ENCODE measurements at places on chromosomes 2 and 18. TPM values are rescaled to one million over a fixed set of nuclear protein-coding genes. Genes with fewer than 3 reads are reported as not detected.

The MTA3 gene
- 47.3 TPM for total RNA-seq

The LPIN1 gene
- total RNA-seq = 63.2 TPM

The GRHL1 gene
- total RNA-seq = 0.83 TPM

GRCh38 chr18:28123401-28124030, 53.4 kb downstream of the CDH2 start:
- H3K4me1 ChIP-seq = no peaks in the 10 kb centered on the region
- DNase-seq = no peak
- no peaks in the 10 kb centered on the region for H3K36me3 ChIP-seq
- H3K27ac ChIP-seq = no peak overlapping the region
- H3K27me3 ChIP-seq = no peaks in the 10 kb centered on the region

- peaks cover 20% of the 10 kb centered on the region for H3K36me3 ChIP-seq
- H3K27me3 ChIP-seq = no peaks in the 10 kb centered on the region
- no peak overlapping the region for H3K27ac ChIP-seq
- no peak for DNase-seq
- no peak overlapping the region for H3K4me3 ChIP-seq
Measured at GRCh38 chr18:76892832-76893231, 70.5 kb downstream of the ZNF236 start.
